ENCODE measurements at places on chromosomes 4 and X. TPM values are rescaled to one million over a fixed set of nuclear protein-coding genes. Genes with fewer than 3 reads are reported as not detected.

DNA sequence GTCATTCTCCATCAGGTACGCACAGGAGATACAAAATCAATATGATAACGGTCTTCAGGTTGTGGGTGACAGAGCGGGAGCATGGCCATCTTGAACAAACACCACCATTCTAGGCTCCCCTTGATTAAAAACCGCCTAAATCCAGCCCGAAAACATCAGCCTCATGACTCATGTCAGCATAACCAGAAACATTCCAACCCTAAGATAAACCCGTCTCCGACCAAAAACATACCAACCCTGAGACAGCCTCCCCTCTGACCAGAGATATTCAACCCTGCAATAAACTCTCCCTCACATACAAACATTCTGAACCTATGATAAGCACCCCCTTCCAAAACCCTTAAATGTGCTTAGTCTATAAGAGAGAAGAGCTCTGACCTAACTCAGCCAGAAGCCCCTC lies 157.9 kb downstream of the DHRSX start:
- DNase-seq: no peak

DNA sequence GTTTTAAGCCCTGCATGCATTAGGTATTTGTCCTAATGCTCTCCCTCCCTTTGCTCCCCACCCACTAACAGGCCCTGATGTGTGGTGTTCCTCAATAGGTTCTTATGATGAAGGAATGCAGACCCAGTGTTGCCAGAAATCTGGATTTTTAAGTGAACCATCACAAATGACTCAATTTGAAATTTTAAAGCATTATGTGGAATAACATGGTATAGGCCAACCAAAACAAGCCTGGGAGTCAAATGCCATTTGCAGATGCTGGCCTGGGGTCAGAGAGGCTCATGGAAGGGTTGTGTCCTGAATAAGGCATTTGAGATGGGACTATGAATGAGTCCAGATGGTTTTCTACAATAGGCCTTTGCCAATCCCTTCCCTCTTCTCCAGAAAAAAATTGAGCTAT lies 179.6 kb downstream of the SHROOM3 start:
- no peak for DNase-seq

- DNase-seq: no peak
Measured at GRCh38 chr4:3188118-3188517, 60.8 kb upstream of the MSANTD1 start.

GRCh38 chr4:174627473-174627872 lies 105.2 kb upstream of the HPGD start:
- no peak for DNase-seq

Gene TGIF2LX
- total RNA-seq: not detected

Gene APEX2
- 8.3 TPM for total RNA-seq

Gene FAM149A
- total RNA-seq: 13.9 TPM

Data from Right ventricle myocardium inferior (tissue), 1 donor.